ENCODE measurements at places on chromosomes 2 and 18.

DNA sequence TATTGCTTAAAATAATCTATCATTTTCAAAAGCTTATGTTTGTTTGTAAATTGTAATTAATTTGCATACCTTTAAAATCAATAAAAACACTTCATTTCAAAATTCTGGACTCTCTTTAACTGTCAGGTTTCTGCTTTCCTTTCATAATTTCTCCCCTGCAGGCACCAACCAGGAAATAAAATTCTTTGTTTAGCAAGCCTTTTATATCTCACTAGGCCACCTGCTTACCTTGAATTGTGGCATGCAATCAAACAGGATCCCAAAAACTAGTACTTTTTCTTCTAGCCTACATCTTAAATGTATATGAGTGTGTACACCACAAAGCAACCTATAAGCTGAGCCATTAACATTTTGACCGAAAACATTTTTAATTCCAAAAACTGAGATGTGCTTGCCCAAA is 233.1 kb downstream of the NR4A2 start:
- H3K27ac ChIP-seq: no peak overlapping the region
- no peak overlapping the region for H3K4me3 ChIP-seq
- peaks cover 5% of the 10 kb centered on the region for H3K27me3 ChIP-seq
- H3K4me1 ChIP-seq: no peaks in the 10 kb centered on the region
- no peaks in the 10 kb centered on the region for H3K36me3 ChIP-seq

DNA sequence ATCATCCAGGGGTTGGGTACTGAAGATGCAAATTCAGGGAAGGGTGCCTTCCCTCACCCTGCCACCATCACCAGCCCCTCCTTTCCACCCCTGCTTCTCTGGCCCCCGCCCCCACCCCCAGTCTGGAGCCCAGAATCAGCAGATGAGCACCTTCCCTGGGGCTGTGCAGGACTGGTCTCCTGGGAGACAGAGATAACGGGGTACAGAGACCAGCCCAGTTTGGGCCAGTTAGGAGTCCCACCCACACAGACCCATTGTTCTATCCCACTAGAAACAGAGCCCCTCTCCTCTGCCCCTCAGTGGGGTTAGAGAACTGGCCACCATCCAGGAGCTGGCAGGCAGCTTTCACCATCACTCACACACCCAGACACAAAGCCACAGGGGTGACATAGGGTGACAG is 4.5 kb upstream of the CRYBA2 start:
- H3K27me3 ChIP-seq: peaks cover 34% of the 10 kb centered on the region
- H3K4me1 ChIP-seq: peaks cover 10% of the 10 kb centered on the region
- no peak for DNase-seq

GRCh38 chr2:227370791-227371312 is 8.3 kb downstream of the TM4SF20 start:
- peaks cover 4% of the 10 kb centered on the region for H3K27me3 ChIP-seq
- H3K4me3 ChIP-seq: no peak overlapping the region
- DNase-seq: no peak
- H3K4me1 ChIP-seq: no peaks in the 10 kb centered on the region
- no peak overlapping the region for H3K27ac ChIP-seq

- no peaks in the 10 kb centered on the region for H3K36me3 ChIP-seq
- no peak for DNase-seq
- no peak overlapping the region for H3K4me3 ChIP-seq
- H3K4me1 ChIP-seq: no peaks in the 10 kb centered on the region
- H3K27me3 ChIP-seq: peaks cover 1% of the 10 kb centered on the region
- no peak overlapping the region for H3K27ac ChIP-seq
These were observed 56.5 kb downstream of the SLC8A1 start for GRCh38 chr2:40395169-40396073.

GRCh38 chr2:105072039-105072438 is 34.2 kb downstream of the MRPS9 start:
- H3K27me3 ChIP-seq: no peaks in the 10 kb centered on the region
- no peak overlapping the region for H3K4me3 ChIP-seq
- H3K4me1 ChIP-seq: peaks cover 5% of the 10 kb centered on the region
- no peak overlapping the region for H3K27ac ChIP-seq
- H3K36me3 ChIP-seq: peaks cover 20% of the 10 kb centered on the region
